RCC 7860 (cell line): ENCODE measurements at places on chromosomes 5 and 9.

GRCh38 chr5:111782216-111782615 lies 25.2 kb upstream of the NREP start:
- DNase-seq, result no peak

GRCh38 chr5:7261049-7261448 lies 134.9 kb upstream of the ADCY2 start:
- no peak for DNase-seq

DNA sequence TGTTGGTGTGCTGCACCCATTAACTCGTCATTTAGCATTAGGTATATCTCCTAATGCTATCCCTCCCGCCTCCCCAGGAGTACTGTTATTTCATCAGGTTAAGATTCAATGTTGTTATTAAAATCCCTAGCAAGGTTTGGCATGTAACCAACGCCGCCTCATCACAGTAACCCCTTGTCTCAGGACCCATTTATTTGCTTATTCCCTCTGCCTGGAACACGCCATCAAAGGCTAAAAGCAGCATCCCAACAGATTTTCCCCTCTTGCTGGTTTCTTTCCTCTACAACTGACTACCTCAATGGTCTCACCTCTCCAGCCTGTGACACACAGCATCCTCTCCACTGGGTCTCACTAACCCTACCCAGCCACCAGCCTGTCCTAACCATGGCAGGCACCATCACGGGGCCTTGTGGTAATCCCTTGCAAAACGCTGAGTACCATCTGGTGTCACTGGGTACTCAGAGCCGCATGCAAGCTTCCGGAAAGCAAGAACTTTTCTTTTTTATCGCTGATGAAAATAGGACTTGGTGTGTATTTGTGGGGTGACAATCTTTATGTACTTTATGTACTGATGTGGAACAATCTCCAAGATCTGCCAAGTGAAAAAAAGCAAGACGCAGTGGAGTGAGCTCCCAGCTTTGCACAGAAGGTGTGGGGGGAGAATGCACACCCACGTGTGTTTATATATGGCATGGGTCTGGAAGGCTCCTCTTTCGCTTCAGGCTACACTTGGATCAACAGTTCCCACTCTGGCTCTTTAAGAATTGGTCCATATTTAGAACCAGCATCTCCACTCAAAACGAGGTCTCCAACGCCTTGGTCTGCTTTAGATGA lies 6.1 kb downstream of the RPS14 start:
- DNase-seq, result no peak

- no peak for DNase-seq
Measured at GRCh38 chr5:61626639-61627282, 294.7 kb downstream of the ZSWIM6 start.

GRCh38 chr9:93569621-93570174 lies 6.7 kb upstream of the PHF2 start:
- no peak for DNase-seq

- no peak for DNase-seq
Measured at GRCh38 chr9:130284690-130285089, 19.1 kb downstream of the HMCN2 start.

- no peak for DNase-seq
Measured at GRCh38 chr9:116236979-116237378, 83.4 kb downstream of the PAPPA start.

DNA sequence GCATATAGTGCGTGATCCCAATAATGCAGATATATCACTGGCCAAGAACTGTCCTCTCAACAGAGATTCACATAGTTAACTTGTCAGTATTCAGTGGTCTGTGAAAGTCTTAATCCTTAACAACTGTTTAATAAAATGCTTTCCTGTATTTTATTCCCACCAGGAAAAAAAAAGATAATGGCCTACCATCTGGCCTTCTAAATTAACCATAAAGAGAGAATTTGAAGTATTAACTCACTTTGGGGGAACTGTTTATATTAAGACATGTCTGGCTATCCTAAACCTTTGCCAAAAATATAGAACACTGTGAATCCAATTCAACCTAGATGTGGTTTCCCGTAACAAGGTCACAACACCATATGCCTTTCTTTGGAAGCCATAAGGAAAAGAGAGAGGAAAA lies 818 bp upstream of the FREM1 start:
- no peak for DNase-seq

DNA sequence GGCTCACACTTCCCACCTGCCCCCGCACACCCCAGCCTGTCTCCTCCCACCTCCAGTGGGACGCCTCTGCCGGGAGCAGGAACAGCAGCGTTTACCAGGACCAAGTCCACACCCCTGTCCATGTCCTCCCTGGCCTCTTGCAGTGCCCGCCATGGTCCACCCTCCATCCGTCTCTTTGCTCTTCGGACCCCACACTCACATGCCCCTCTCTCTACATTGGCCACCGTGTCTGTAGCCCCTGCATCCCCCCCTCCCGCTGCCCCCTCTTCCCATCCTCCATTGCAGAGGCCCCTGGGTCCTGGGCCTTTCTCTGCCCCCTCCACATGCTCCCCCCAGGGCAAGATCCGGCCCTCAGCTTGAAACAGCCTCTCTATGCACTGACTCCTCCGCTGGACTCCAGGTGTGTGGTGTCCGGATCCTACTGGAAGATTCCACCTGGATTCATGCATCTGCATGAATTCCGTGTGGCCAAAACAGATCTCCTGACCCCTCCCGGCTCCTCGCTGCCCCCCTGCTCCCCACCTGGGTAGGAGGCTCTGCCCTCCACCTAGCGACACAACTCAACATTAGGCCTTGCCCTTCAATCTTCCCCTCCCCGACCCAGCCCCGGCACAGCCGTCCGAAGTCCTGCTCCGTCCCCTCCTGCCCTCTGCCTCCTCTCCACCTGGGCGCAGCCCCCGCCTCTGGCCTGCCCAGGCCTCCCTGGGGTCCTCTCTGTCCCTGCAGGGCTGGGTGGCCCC lies 168.5 kb downstream of the OLFM1 start:
- DNase-seq, result no peak

DNA sequence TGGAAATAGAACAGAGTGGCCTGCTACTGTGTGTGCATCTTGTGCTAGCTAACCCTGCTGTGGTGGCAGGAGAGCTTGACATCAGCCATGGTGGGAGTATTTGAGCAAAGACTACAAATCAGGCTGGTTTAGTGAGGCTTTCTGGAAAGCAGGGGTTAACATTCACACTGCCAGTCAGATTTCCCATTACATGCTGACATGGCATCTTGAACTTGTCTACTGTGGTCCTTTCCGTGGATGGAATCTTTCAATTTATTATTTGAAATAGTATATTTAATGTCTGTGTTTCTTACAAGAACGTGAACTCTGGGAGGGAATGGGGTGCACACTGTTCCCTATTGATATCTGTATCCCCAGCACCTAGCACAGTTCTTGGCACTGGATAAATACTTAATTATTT lies 60.8 kb downstream of the GCNT4 start:
- no peak for DNase-seq

- DNase-seq, result no peak
Measured at GRCh38 chr9:35163413-35163812, 1.6 kb downstream of the UNC13B start.

GRCh38 chr5:40962207-40962955 lies 53.1 kb downstream of the C7 start:
- no peak for DNase-seq

DNA sequence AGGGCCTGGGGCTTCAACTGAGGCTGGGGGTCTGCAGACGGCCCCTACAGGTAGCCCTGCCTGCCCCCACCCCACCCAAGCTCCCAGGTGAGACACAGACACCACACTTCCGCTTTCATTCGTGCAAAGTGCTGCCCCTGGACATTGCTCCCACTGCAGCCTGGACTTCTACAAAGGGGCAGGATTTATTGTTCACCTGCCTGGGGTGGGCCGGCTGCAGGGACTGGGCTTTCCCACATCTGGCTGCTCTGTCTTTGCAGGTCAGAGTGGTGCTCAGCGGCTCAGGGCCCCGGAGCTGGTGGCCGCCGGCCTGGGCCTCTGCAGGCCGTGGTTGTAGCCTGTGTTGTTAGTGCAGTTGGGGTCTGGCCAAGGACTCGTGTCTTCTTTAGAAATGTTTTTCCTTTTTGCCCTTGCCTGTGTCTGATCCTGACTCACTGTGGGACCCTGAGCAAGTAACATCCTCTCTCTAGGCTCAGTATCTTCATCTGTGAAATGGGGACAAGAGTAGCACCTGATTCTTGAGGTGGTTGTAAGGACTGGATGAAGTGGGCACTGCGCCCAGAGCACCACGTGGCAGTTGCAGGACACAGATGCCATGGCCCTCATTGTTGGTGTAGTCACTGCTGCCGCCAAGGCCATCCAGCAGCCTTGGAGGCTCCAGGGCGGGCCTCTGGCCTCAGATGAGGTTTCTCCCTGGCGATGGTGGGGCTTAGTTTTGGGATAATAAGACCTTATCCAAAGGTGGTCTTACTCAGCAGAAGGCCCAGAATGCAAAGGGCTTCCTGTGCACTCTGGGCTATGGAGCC lies 143.9 kb downstream of the CACNA1B start:
- no peak for DNase-seq

- no peak for DNase-seq
Measured at GRCh38 chr9:128125580-128126354, 1.8 kb downstream of the PTGES2 start.

GRCh38 chr9:70949239-70949638 lies 172.2 kb downstream of the TRPM3 start:
- DNase-seq, result no peak

- peak; percentile 95 for DNase-seq
Measured at GRCh38 chr9:99184475-99185347, 37.0 kb downstream of the ALG2 start.

- DNase-seq, result no peak
Measured at GRCh38 chr5:71892641-71893365, 173.7 kb downstream of the CARTPT start.

DNA sequence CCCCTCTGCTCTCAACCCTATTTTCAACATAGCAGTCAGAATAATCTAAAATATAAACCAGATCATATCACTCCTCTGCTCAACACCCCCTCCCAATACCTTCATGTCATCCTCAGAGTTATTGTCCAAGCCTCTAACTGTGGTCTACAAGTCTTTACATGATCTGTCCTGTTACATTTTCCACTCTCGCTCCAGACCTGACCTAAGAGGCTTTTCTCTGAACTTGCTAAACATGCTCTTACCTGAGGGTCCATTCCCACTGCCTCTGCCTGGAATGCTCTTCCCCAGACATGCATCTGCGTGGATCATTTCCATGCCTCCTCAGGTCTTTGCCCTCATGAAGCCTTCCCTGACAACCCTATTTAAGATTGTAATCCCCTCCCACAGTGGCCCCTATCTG lies 12.0 kb downstream of the NIPSNAP3B start:
- DNase-seq, result no peak

- DNase-seq, result no peak
Measured at GRCh38 chr5:173886150-173886549, 2.0 kb upstream of the CPEB4 start.

DNA sequence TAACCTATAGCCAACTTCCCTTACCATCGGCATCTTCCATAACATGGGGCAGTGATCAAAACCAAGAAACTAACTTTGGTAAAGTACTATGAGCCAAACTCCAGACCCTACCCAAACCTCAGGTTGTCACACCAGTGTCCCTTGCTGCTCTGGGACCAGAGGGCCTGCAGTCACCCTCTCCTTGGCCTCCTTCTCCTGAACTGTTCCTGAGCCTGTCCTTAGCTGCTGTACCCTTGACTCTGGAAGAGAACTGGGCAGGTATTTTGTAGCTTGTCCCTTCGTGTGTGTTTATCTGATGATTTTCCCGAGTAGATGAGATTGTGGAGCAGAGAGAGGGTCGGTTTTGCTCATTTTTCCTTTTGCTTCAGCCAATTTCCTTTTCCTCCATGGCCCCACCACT lies 240.4 kb downstream of the SYK start:
- no peak for DNase-seq

GRCh38 chr9:109857336-109857735 lies 77.3 kb downstream of the PALM2AKAP2 start:
- DNase-seq, result no peak

GRCh38 chr9:70668751-70669150 lies 254.3 kb upstream of the KLF9 start:
- no peak for DNase-seq

GRCh38 chr9:98896632-98897031 lies 47.1 kb upstream of the COL15A1 start:
- no peak for DNase-seq

- no peak for DNase-seq
Measured at GRCh38 chr5:3349704-3350565, 245.7 kb upstream of the IRX1 start.
